ENCODE measurements at places on chromosomes 16 and 17. TPM values are rescaled to one million over a fixed set of nuclear protein-coding genes. Genes with fewer than 3 reads are reported as not detected.

GRCh38 chr17:34443619-34444469 lies 80.8 kb upstream of the CCL1 start:
- DNase-seq = peak; percentile 13

ARHGAP44 gene
- 0.12 TPM for total RNA-seq

DNA sequence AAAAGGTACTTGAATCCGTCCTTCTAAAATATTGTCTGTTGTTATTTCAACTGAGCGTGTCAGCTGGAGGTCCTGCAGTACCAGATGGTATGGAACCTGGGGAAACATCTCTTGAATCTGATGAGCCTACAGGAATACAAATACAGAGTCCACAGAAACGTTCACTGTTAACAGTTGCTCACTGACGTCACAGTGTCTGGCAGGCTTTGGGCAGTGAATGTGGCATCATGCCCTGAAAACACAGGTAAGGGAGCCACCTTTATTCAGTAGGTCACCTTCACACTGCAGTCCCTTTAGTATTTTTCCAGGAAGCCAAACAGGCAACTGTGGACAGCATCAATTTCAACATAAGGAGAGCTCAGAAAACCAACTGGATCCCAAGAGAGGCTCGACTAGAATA lies 56.1 kb downstream of the AMFR start:
- no peak for DNase-seq

EVPL gene
- not detected for total RNA-seq

TMEM107 gene
- 31.5 TPM for total RNA-seq

HS3ST4 gene
- not detected for total RNA-seq

CD68 gene
- 11.6 TPM for total RNA-seq

DNA sequence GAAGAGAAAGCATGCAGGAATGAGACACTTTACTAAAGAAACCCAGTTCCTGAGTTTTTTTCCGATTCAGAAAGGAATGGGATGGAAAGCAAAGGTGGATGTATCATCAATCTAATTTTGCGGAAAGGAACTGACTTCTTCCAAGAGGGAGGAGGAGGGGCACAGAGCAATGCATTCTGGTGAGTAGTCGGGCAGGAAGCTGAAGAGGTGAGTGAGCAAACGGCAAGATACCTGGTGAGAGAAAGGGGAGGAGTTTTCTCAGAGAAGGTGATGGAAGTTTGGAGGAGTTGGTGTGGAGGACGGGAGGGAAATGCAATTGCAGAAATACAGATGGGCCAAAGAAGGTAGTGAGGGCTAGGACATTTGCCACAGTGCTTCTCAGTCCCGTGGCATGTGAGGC lies 713.2 kb downstream of the KCNJ2 start:
- no peak for DNase-seq

MAF gene
- 6.6 TPM for total RNA-seq

SLC22A31 gene
- total RNA-seq = 0.64 TPM

ZNF23 gene
- total RNA-seq = 6.9 TPM

DNA sequence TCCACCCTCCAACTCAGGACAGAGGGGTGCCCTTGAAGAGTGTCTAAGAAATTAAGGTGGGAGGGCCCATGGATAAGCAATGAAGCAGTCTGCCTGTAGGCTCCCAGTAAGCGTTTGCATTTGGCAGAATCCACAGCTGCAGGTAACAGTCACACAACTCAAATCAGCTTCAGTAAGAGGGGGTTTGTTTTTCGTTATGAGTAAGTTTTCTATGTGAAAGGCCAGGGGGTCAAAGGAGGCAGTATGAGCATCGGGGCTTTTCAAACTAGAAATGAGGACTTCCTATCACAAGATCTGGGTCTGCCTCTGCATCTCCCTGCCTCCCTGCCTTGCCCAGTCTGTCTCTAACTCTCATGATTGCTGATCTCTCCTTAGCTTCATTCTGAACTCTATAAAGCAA lies 128.1 kb upstream of the CCL2 start:
- no peak for DNase-seq

GRCh38 chr16:85210423-85211169 lies 98.3 kb upstream of the CIBAR2 start:
- DNase-seq = no peak

DNA sequence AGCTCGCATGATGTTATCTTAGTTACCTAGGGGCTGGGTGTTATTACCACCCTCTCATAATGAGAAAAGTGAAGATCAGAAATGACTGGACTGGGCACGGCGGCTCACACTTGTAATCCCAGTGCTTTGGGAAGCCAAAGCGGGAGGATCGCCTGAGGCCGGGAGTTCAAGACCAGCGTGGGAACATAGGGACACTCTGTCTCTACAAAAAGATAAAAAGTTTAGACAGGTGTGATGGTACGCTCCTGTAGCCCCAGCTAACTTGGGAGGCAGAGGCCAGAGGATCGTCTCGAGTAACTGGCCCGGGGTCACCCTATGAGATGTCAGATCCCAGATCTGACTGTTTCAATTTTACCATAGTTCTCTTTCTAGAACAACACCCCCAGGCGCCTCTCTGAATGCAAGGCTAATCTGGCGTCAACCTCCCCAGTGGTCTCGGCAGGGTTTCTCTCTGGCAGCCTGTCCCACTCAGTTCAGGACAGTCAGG lies 1.9 kb upstream of the CCDC102A start:
- DNase-seq = peak; percentile 50

CCL7 gene
- total RNA-seq = not detected

- no peak for DNase-seq
These were observed 11.5 kb upstream of the ZC3H18 start for GRCh38 chr16:88558457-88559442.

- DNase-seq = no peak
These were observed 16.8 kb downstream of the PIEZO1 start for GRCh38 chr16:88768071-88768783.

STX1B gene
- 0.69 TPM for total RNA-seq

DNA sequence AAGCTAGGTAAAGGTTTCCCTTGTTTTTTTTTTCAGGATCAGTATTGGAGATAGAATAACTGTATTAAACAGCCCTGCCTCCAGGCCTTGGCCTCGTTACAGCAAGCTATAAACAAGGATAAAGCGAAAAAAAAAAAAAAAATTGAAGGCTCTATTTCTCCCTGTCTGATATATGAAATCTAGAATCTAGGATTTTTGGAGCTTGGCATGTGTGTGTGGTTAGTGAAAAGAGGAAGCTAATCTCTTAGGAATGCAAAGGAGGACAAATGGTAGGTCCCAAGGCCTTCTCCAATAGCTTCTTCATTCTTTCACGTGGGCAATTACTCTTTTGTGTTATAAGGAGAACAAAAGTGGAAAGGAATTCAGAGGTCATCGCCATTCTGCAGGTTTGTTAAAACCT lies 470.3 kb downstream of the TMEM114 start:
- no peak for DNase-seq

DNA sequence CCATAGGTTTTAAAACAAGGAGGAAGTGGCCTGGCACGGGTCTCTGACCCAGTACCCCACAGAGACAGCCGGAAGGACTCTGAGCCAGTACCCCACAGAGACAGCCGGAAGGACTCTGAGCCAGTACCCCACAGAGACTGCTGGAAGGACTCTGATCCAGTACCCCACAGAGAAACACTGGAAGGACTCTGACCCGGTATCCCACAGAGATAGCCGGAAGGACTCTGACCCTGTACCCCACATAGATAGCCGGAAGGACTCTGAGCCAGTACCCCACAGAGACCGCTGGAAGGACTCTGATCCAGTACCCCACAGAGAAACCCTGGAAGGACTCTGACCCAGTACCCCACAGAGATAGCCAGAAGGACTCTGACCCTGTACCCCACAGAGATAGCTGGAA lies 49.0 kb downstream of the TRARG1 start:
- no peak for DNase-seq

APOBR gene
- total RNA-seq = 0.77 TPM

CCDC43 gene
- total RNA-seq = 31.8 TPM

DNA sequence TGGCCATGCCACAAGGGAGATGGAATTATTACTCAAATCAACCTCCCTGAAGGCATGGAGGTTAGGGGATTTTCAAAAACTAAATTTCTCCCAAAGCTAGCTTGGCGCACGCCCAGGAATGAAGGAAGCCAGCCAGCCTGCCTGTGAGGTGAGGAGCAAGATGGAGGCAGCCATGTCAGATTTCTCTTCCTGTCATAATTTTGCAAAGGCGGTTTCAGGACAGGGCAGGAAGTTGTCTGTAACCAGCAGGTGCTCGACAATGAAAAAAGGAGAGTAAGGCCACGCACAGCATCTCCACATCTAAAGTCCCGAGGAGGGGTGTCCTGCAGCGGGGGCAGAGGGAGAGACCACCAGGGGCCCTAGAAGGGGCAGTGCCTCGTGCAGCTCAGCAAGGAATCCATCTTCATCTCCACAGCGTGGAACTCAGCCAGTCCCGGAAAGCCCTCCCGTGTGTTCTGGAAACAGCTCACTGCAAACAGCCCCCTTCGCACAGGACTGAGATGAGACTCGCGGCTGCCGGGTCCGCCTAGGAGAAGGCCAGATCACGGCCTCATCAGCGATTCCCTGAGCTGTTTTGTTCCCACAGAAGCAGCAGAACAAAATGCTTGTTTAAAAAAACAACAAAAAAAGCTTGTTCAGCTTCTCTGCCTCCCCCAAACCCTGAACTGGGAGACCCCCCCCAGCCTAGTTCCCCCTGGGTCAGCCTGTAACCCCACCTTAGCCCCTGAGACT lies 47.8 kb downstream of the SLC7A5 start:
- DNase-seq = no peak

MYH1 gene
- not detected for total RNA-seq

- peak; percentile 30 for DNase-seq
These were observed 17.2 kb downstream of the PRKCB start for GRCh38 chr16:23852794-23853562.

DNA sequence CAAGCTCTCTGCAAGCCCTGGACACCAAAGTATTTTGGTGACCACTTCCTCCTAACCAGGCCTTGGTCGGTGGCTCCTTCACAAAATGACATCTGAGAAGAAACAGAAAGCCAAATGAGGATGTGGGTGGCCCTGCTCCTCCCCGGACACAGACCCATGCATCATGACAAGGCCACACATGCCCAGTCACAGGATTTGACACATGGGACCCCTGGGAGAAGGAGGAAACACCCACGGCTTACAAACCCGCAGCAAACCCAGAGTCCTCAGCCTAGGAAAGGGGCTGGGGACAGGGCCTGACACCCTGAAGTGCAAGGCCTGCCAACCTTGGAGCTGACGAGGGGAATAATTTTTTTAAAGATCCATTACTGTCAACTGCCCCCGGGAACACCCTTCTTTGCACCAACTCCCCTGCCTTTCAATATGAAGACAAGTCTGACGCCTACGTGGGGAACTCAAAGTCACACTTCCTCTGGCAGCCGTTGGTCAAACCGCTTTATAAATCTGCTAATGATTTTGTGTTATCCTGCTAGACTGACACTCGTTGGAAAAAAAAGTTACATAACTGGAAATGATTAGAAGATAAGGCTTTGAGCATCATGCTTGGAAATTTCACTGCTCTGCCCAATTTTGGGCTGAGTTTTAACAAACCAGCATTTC lies 41.3 kb downstream of the GAS7 start:
- DNase-seq = no peak

DNA sequence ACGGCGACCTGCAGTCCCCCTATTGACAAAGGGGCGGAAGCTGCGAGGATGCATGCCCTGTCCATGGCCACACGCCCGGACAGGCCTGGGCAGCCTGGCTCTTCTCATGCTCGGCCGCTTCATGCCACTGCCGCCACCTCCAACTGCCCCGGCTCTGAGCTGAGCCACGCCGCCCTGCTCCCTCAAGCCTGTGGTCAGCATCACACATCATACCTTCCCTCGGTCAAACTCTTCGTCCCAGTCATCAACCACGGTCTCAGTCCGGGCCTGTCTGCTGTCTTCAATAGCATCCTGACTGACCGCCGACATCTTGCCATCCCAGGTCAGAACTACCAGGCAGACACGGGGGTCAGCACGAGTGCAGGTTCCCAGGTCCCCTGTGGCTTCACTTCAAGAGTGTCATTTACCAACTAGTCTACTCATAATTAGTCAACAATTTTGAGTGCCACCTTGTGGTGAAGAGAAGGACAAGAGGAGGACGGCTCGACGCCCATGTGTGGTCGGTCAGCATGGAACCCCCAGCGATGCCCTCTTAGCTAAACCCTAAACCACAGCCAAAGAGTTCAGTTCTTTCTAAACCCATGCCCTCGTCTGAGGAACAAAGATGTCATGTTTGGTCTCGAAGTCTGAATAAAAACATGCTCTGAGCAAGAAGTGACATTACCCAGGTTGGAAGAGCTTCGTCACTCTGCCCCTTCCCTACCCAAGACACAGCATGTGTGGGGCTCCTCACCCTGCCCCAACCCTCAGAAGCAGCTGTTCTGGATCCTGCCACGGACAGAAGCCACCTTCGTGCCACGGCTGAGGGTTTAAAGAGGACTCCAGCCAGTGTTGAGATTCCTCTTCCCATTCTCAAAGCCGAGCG lies 16.9 kb upstream of the CYTH1 start:
- peak; percentile 38 for DNase-seq

GRCh38 chr17:28548417-28549130 lies 3.9 kb downstream of the UNC119 start:
- no peak for DNase-seq

SULT1A2 gene
- total RNA-seq = 0.29 TPM

DNA sequence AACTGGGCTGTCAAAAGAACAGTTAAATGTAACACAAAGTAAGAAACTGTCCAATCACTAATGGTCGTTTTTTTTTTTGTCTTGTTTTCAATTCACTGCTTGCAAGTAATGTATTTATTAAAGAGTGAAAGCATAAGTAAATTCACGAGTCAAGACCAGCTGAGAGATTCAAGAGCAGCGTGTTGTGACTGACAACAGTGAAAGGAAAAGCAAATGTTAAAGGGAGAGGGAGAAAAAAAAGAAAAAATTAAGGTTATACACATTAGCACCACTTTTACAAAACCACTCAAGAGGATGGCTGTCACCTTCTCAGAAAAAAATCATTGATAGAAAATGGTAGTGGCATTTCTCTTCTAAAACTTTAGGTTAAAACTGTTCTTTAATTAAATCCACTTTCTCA lies 36.1 kb downstream of the GPATCH8 start:
- no peak for DNase-seq

SBK1 gene
- 2.8 TPM for total RNA-seq

DNA sequence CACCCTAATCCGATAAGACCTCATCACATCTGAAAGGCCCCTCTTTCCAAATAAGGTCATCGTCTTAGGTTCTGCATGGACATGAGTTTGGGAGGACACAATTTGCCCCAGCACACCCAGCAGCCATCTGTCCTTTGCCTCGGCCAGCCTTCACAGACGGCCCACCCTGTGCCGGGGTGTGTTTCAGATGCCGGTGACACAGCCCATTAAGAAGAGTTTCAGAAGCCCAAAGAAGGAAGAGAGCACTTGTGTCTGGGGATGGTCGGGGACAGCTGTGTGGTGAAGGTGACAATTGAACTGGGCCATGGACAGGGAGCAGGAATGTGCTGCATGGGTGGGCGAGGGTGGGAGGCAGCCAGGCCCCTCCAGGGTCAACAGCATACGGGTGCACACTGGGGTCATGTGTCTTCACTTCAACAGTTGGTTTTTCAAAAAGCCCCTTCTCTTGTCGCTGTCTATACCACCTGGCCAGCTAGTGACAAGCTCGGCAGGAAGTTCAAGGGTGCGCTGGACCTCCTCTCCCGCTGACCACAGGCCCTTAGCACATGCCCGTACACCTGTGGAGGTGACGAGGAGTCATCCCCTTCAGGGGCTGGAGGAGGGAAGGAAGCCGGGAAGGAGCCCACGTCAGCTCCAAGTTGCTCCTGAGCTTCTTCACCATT lies 183.1 kb downstream of the C16orf95 start:
- no peak for DNase-seq

- DNase-seq = no peak
These were observed 167.8 kb upstream of the CDH5 start for GRCh38 chr16:66198641-66199040.

EFNB3 gene
- not detected for total RNA-seq

GOSR1 gene
- 37.3 TPM for total RNA-seq

- DNase-seq = no peak
These were observed 265.0 kb downstream of the RBFOX1 start for GRCh38 chr16:7597677-7598076.

GRCh38 chr16:8886593-8887430 lies 4.7 kb downstream of the LITAFD start:
- DNase-seq = no peak

All from activated naive CD4-positive, alpha-beta T cell treated with anti-CD3 and anti-CD28 coated beads for 36 hours (primary cell).